ENCODE measurements at places on chromosomes 16 and 17.

DNA sequence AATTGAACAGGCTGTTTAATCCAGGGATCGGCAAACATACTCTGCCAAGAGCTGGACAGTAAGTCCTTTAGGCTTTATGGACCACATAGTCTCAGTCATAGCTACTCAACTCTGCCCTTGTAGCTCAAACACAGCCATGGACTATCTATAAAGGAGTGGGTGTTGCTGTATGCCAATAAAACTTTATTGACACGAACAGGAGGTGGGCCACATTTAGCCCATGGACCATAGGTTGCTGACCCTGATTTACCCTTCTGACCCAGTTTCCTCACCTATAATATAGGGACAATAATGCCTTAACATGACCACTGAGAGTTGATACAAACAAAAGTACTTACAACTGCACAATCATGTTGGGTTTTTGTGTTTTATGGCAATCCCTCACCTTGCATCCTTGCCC is 257.0 kb upstream of the SDK2 start:
- peaks cover 14% of the 10 kb centered on the region for H3K4me1 ChIP-seq
- H3K27me3 ChIP-seq: peaks cover 100% of the 10 kb centered on the region
- no peaks in the 10 kb centered on the region for H3K36me3 ChIP-seq
- DNase-seq: no peak

- DNase-seq: no peak
- no peak overlapping the region for H3K27ac ChIP-seq
- H3K4me3 ChIP-seq: no peak overlapping the region
- no peaks in the 10 kb centered on the region for H3K36me3 ChIP-seq
Measured at GRCh38 chr17:45908460-45908859, 14.1 kb downstream of the MAPT start.

DNA sequence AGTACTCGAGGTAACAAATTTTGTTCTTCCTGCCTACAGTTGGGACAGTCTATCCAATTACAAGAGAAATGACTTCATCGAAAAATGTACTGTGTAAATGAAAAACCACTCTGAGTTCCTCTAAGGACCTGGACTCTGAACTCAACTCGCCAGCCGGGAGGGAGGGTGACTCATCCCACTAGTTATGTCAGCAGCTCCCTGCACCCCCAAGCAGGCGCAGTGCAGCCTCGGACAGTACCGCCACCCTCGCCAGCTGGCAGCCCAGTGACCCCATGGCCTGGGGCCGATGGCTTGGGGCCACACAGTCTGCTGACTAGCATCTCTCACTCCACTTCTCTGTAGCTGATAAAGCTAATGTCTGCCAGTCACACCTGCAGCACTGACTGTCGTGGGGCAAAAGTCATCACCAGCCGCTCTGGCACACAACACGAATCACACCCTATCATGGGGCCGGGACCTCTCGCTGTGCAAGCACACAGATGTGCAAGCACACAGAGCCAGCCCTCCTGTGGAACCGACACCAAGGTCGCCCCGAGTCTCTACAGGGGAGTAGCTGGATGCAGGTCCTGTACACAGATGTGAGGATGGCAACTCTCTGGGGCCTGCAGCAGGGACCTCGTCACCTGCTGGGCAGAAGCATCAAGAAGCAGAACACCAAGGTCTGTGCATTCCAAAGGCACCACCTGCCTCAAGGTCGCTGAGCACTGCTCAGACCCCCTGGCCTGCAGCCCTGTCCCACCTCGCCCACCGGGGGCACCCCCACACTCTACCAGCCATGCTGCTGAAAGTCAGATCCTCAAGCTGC is 5.7 kb downstream of the CSNK1D start:
- H3K4me1 ChIP-seq: peaks cover 73% of the 10 kb centered on the region
- peaks cover 56% of the 10 kb centered on the region for H3K36me3 ChIP-seq
- peak overlapping the region; percentile 54 for H3K4me3 ChIP-seq
- DNase-seq: peak; percentile 94

- DNase-seq: no peak
- no peaks in the 10 kb centered on the region for H3K36me3 ChIP-seq
- H3K27ac ChIP-seq: no peak overlapping the region
- H3K27me3 ChIP-seq: no peaks in the 10 kb centered on the region
- H3K4me1 ChIP-seq: peaks cover 15% of the 10 kb centered on the region
Measured at GRCh38 chr17:27407916-27408864, 48.1 kb upstream of the KSR1 start.

- no peak overlapping the region for H3K4me3 ChIP-seq
- H3K27ac ChIP-seq: peak overlapping the region; percentile 36
- no peaks in the 10 kb centered on the region for H3K27me3 ChIP-seq
- DNase-seq: no peak
Measured at GRCh38 chr17:8447799-8448198, 12.1 kb downstream of the NDEL1 start.

GRCh38 chr16:17470908-17471718 is at the start of gene XYLT1:
Gene XYLT1 (minus strand): TSS chr16:17470960. CDS start chr16:17470796, 164 bp downstream.
- peak within 1 kb of the TSS; percentile 73 for H3K27ac ChIP-seq
- H3K27me3 ChIP-seq: peaks cover 72% of the 10 kb centered on the region
- no peaks in the 10 kb centered on the region for H3K36me3 ChIP-seq
- peaks cover 24% of the 10 kb centered on the region for H3K4me1 ChIP-seq
- peak; percentile 51 for DNase-seq
- H3K4me3 ChIP-seq: peak within 1 kb of the TSS; percentile 71

- H3K4me3 ChIP-seq: no peak overlapping the region
- no peak for DNase-seq
- H3K4me1 ChIP-seq: peaks cover 6% of the 10 kb centered on the region
Measured at GRCh38 chr16:88072571-88073001, 121.4 kb downstream of the BANP start.

All from left ventricle myocardium inferior (tissue), 1 donor.